ENCODE measurements at places on chromosomes 5 and 9.

GRCh38 chr9:83986195-83986594, 5.6 kb downstream of the RMI1 start:
- no peak for DNase-seq

DNA sequence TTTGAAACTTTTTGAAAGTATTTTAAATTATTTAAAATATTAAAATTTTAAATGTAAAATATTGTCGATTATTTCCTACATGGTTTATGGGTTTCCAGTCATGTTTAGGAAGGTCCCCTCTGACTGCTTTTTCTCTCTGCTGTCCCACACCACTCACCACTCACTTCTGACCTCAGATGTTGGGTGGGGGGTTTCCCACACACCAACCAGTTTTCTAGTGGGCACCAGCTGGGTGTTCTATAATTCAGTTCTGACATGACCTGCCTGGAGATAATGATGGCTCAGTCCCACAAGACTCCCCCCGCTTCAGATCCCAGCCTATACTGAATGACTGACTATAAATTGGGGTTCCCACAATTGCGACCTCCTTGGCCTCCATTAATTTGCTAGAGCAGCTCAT, 310.4 kb downstream of the GADD45G start:
- DNase-seq: no peak

- no peak for DNase-seq
Measured at GRCh38 chr9:91047529-91047928, 245.9 kb downstream of the SYK start.

GRCh38 chr9:2486988-2487387, 134.6 kb upstream of the VLDLR start:
- no peak for DNase-seq

DNA sequence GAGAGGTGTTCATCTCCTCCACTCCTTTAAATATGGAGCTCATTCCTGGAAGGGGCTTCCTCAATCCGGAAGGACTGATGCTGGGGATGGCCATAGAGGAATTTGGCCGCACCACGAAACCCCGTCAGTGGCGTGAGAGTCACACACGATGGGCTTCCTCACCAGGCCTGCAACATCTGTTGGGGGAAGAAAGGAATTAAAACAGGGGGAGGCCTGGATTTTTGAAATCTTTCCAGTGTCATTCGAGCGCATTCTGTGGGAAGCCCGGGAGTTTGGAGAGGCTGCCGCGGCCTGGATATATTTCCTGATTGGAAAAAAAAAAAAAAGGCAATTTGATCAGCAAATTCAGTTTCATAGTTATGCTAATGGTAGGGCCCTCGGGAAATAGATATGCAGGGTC, 76.3 kb upstream of the ORM1 start:
- no peak for DNase-seq

DNA sequence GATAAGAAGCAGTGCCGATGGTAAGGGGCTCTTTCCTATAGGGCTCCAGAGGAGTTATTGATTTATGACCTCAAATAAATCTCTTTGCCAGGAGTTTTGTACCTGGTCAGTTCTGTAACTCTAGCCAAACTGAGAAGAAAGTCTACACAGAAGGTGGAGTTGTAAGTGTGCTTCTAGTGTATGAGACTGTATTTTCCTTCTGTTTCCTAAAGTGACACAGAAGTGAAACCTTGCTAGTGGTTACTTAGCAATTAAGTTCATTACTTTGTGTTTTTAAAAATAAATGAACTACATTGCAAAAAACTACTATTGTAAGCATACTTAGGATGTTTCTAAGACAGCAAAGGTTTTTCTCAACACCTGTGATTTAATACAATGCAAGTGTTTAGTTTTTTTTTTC, 48.7 kb upstream of the ACTBL2 start:
- DNase-seq: no peak

DNA sequence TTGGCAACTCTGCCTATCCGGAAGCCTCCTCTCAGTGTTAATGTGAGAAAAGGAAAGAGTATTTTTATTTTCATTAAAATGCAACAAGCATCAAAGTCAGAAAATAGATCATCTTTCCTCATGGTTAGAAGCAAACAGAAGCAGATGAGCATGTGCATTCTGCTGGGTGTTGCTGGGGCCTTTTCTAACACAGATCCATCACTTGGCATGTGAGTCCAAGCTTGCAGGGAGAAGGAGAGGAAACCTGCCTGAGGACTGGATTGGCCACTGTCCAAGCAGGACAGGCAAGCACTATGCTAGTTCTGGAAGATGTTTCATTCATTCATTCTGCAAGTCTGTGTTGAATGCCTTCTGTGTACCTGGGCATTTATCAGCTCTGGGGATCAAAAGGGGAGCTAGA, 348.7 kb upstream of the PCSK5 start:
- no peak for DNase-seq

DNA sequence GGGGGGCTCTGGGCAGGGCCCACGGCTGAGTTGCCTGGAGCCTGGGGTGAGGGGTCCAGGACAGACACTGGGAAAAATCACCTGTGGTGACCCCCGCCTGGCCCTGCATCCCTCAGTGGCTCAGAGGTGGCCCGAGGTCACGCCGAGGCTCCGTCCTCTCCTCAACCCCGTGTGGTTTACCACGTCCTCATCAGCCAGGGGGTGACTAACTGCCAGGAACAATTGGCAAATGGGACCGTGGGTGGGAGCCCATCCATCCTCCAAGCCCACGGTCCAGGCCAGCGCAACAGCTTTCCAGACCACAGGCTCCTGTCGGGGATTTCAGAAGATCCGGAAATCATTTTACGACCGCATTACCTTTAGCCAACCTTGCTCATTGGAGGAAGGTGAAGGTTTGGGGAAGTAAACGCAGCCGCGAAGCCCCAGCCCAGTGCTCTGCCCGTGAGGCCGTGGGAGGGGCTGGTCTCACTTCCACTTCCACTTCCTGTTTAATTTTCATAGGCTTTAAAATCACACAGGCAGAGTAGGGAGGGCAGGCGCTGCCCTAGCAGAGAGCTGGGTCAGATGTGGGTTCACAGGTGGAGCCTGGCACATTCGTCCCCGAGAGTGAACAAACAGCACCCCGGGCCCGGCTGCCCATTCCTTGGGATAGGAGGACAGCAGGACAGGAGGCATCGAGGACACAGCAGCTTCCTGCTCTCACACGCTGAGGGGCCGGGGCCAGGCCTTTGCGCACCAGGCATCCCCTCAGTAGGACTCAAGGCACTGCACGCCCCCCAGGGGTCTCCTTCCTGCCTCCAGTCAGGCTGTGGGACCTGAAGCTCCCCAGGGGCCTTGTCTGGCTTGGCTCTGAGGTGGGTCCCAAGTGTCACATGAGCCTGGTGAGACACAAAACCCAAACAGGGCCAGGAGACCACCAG, 19.8 kb upstream of the SLC9A3 start:
- DNase-seq: no peak

GRCh38 chr9:137488327-137488653, 29.2 kb upstream of the NSMF start:
- no peak for DNase-seq

GRCh38 chr5:115818821-115819220, 2.4 kb upstream of the CDO1 start:
- no peak for DNase-seq

GRCh38 chr9:126516936-126517832, 96.5 kb upstream of the LMX1B start:
- no peak for DNase-seq

GRCh38 chr9:136522314-136523237, 23.3 kb downstream of the NOTCH1 start:
- DNase-seq: no peak

- no peak for DNase-seq
Measured at GRCh38 chr9:129617167-129617566, 3.7 kb downstream of the C9orf50 start.

All from putamen (tissue), 1 donor.